ENCODE measurements at places on chromosomes 3 and 15.

- peak; percentile 85 for DNase-seq
These were observed 50.2 kb upstream of the THBS1 start for GRCh38 chr15:39530480-39531342.

DNA sequence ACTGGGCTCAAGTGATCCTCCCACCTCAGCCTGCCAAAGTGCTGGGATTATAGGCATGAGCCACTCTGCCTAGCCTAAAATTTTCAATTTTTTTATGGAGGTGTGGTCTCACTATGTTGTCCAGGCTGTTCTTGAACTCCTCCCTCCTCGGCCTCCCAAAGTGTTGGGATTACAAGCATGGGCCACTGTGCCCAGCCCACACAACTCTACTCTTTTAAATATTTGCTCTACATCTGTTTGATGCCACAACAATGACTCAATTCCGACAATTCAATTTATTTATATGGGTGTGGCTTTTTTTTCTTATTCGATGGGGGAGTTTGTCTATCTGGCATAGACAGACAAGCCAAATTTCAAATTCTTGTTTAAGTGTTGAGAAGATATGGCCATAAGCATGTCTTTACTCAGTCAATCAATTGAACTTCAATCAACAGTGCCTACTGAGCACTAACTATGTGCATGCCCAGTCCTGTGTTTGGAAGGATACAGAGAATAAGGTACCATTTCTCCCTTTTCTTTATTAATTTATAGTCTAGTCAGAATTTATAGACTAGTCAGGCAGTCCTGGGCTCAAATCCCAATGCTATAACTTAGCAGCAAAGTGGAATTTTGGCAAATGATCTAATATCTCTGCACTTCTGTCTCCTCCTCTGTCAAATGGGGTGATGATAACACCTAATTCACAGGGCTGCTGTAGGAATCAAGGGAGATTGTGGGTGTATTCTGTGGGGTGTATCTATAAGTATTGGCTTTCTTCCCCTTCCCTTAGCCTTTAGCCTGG, 54.6 kb upstream of the PIAS1 start:
- no peak for DNase-seq

GRCh38 chr3:38038447-38038911, 529 bp upstream of the DLEC1 start:
- DNase-seq, result no peak

- no peak for DNase-seq
These were observed 6.1 kb downstream of the RASGRF1 start for GRCh38 chr15:79084308-79084968.

DNA sequence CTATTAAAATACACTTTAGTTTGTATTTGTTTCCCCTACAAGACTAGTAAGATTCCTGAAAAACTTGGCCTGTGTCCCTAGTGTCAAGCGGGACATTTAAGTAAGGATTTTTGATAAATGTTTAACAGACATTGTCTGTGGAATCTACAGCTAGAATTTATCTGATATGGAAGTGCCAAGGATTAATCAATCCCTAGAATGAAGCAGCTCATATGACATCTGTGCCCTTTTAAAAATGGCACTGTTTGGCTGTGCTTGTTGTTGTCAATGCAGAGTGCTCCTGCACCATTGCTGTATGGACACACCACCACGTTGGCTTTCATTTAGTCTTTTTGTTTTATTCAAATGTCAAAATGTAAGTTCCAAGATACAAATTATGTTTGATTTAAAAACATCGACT, 14.3 kb upstream of the PDCD7 start:
- no peak for DNase-seq

DNA sequence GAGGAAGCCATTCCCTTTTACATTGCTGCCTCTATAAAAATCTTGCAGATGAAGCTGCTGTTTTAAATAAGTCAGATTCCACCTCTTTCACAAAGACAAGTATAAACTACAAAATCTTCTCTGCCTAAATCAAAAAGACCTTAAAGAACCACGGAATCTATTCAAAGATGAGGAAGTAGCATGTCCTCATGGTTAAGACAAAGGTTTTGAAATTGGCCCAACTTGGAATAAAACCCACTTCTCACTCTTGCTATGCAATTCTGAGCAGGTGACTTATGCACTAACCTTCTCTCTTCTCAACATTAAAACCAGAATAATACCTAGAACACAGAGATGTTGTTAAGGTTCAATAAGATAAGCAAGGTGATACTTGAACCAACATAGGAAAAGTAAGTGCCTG, 97.6 kb downstream of the FOXP1 start:
- DNase-seq, result no peak

DNA sequence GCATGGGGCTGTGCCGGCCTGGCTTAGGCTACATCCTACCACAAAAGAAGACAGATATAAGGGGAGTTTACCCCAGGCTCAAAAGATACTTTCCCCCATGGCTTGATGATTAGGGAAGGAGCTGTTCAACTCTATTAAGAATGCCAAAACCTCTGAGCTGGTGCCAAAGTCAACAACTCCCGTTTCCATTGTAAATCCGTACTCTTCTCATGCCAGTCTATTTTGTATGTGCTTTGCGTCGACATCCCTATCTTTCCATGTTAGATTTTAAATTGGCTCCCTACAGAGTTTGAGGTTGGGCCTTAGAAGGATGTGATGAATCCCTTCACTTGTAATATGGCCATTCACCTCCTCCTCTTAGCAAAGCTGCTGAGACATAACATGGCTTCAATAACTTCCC, 46.9 kb downstream of the RLBP1 start:
- DNase-seq, result peak; percentile 83

GRCh38 chr3:22288756-22289155, 537.7 kb upstream of the ZNF385D start:
- no peak for DNase-seq

DNA sequence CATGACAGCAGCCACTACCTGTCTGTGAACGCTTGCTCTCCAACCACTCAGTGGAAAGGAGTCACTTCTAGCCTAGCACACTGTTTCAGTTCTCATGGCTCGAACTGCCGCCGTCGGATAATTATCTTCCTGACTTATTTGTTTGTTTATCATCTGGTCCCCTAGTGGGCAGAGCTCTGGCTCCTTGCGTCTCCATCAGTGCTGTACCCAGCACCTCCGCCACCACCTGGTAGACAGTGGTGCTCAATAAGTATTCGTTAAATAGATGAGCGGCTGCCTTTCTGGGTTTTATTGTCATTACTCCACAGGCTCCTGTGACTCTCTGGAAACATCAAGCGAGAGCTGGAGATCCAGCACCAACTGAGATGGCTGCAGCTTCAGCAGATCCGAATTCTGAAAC, 297.5 kb downstream of the NTRK3 start:
- no peak for DNase-seq

GRCh38 chr15:51724673-51725072, 12.8 kb downstream of the LYSMD2 start:
- DNase-seq, result no peak

- DNase-seq, result no peak
These were observed 28.6 kb downstream of the TRAK1 start for GRCh38 chr3:42119561-42120355.
